Mesendoderm (in vitro differentiated cells): ENCODE measurements at places on chromosomes 7 and 10.

DNA sequence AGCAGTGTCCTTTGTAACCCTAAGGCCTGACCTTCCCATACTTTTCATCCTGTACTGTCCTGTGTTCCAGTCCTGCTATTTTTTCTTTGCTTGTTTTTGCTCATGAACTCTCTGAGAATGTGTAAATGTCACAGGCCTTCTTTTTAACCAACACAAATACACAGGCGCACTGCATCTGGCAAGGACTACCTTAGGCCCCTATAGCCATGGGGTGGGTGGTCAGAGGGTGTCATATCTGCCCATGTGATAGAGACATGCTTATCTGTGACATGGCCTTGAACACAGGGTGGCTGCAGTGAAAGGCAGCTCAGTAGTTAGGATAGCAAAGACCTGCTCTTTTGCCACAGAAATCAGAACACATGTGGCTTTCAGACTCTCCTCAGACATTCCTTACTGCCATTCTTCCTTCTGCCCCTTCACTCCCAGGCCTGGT, 3.9 kb upstream of the MBL2 start:
- no peak for DNase-seq

DNA sequence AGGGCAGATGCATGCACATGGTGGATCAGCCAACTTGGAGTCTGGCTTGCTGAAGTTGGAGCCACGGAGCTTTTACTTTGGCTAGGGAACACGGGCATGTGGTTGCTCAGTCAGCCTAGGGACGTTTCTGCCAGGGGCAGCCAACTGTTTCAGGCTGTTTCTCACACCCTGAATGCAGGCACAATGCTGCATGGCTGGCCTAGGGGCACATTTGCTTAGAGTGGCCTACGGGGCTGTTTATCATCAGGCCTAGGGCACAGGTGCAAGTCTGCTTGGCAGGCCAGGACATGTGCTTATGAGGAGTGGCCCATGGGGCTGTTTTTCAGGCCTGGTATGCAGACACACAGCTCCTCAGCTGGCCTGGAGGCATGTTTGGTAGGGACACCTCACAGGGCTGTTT, 107.4 kb downstream of the GSAP start:
- DNase-seq = peak; percentile 18

DNA sequence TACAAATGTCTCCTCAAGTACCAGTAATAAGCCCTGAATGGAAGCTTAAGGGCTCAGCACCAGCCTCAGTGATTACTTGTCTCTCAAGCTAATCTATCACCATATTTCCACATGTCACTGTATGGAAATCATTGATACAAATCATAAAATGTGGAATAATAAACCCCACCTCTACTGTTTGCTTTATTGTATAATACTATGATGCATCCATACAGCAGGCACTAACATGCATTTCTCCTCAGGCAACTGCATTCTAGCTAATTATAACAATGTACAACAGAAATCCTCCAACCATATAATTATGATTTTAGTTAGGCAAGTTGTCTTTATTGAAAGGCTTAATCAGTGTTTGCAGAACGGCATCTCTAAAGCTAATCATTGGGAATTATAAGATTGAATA, 26.2 kb downstream of the CRPPA start:
- no peak for DNase-seq

DNA sequence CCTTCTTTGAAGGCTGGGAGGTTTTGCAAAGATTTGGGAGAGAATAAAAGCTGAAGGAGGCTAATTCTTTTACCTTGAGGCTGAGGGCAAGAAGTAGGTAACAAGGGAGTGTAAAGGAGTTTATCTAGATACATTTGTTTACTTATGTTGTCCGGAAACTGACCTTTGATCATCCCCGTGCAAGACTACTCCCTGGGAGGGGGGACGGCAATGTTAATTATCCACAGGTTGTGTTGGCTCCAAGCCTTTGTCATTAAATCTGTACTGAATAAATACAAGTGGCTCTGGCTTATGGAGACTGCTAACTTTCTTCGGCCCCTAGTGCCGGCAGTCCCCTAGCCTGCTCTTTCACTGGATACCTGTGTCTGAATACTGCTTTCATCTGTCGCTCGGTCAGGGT, 1250.6 kb upstream of the LRRTM3 start:
- DNase-seq = no peak

- no peak for DNase-seq
These were observed 34.6 kb upstream of the DLX6 start for GRCh38 chr7:96970739-96971138.

- DNase-seq = no peak
These were observed 119.8 kb downstream of the NKX6-2 start for GRCh38 chr10:132665946-132666704.

DNA sequence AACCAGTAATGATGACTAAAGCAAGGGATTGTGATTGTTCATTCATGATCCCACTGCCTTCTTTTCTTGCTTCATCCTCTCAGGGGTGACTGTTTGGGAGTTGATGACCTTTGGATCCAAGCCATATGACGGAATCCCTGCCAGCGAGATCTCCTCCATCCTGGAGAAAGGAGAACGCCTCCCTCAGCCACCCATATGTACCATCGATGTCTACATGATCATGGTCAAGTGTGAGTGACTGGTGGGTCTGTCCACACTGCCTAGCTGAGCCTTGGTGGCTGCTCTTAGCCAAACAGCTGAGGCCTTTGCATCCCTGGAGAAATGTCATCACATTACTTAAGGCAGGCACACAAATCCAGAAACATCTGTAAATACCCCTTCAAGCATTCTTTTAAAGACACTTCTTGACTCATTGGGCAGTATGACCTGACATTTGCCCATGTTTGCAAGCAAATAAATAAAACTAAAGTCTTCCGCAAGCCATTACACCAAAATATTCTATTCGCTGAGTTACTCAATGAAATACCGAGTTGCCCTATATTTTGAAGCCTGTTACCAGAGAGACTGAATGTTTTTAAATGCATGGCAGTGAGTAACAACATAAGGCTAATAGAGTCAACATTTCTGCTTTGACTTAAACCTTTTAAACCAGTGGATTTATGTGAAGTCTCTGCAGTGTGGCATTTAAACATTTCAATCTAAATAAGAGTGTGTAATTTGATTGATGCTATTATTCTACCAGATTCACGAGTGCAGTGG, 166.3 kb upstream of the LANCL2 start:
- DNase-seq = no peak

DNA sequence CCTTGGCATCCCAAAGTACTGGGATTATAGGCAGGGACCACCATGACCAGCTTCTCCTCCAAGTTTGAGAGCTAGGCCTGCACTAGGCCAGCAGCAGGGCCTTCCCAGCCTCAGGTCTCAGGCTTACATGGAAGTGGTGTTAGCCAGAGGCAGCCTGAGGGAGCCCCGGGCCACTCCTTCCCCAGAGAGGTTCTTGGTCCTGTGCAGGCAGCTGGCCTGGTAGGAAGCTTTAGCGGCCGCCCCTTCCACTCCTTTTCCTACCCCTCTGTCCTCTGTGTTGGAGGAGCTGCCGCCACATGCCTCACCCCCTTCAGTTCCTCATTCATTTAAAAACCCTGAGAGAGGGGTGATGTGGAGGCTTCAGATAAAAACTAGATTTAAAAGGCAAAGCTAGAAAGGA, 40.3 kb downstream of the TSPAN15 start:
- DNase-seq = no peak
